ENCODE measurements at places on chromosomes 13 and 19. TPM values are rescaled to one million over a fixed set of nuclear protein-coding genes. Genes with fewer than 3 reads are reported as not detected.

The CTXN1 gene
- total RNA-seq = 2.6 TPM

The MCEMP1 gene
- not detected for total RNA-seq

The CCDC169 gene
- total RNA-seq = 0.36 TPM

The DMRTC2 gene
- total RNA-seq = not detected

The IL4I1 gene
- 1.3 TPM for total RNA-seq

The CEACAM3 gene
- not detected for total RNA-seq

The ZNF442 gene
- total RNA-seq = 2.1 TPM

The MATK gene
- total RNA-seq = not detected

Measured in RPMI7951 (cell line).